ENCODE measurements at places on chromosomes 5 and 9.

DNA sequence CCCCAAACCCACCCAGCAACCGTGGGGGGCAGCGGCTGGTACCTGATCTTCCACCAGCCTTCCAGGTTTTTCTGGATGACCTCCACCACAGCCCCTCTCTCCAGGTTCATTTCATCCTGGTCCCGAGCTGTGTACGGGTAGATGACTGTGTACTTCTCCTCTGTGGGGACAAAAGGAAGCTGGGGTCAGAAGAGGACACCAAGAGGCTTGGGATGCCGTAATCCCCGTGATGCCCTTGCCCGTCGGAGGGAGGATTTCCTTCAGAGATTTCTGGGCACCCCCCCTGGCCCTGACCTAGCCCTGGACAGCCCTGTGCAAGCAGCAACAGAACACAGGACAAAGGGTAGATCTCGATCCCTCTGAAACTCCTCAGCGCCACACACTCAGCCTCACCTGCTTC lies 70.3 kb upstream of the UBTD2 start:
- DNase-seq, result no peak

- DNase-seq, result no peak
Observed at GRCh38 chr9:92706218-92706940, 36.4 kb upstream of the IPPK start.

DNA sequence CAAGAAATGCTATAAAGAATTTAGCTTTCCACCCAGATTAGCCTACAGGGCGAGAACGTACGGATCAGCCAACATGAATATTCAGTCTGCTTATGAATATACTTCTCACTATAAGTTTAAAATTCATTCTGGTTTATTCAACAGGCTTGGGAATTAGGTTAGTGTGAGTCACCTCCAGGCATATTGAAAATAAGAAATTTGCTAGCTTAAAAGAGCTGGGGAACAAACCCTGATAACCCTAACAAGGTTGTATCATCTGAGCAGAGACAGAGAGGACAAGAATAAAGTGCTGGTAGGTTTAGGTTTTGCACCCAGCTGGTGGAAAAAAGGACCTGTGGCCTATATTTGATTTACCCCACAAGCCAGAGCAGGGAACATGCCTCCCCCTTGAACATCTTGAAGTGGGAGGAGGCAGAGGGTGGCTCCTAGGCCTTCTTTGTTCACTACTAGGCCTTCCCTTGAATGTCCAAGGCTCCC lies 12.3 kb downstream of the FNBP1 start:
- no peak for DNase-seq

DNA sequence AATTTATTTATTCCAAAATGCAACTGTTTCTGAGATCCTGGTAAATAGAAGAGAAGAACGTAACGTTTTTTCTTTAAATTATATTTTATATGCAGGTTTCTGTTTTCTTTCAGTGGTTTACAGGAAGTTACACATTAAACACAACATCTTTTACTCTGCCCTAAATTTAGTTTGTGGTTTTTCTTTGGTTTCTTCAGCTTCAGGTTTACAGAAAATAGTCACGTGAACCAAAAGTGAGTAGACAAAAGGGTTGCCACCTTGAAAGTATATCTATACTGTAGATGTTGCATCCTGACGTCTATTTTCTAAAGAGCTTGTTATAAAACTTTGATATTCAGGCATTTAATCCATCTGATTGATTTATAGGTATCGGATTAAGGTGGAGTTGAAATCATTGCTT lies 1236.6 kb downstream of the MAT2B start:
- DNase-seq, result no peak

GRCh38 chr5:151970885-151971284 lies 46.2 kb upstream of the GLRA1 start:
- no peak for DNase-seq

DNA sequence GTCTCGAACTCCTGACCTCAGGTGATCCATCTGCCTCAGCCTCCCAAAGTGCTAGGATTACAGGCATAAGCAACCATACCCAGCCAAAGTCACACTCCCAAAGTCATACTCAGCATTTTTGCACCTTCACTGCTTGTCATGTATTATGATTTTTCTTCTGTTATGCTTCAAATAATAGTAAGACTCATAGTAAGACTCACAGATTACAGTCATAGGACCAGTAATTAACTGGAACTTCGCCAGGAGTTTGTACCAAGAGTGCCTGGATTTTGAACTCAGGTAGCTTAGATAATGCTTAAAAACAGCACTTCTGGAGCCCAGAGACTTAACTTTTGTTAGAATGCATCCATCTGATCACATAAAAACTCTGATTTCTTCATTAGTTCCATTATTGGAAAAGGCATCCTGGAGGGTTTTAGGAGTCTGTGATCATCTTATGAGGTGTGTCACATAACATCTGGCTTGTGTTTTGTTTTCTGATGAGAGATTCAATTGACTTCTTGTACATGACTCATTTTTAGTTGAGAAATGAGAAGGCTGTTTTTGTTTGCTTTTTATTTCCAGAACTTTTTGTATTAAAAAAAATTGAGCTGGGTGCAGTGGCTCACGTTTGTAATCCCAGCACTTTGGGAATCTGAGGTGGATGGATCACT lies 131.5 kb downstream of the ADAMTS19 start:
- DNase-seq, result no peak

- DNase-seq, result peak; percentile 41
Observed at GRCh38 chr9:98074115-98074990, 17.8 kb downstream of the NANS start.

- no peak for DNase-seq
Observed at GRCh38 chr9:105114964-105115728, 129.3 kb upstream of the SLC44A1 start.

Measured in stimulated activated CD4-positive, alpha-beta T cell treated with anti-CD3 and anti-CD28 coated beads, Interleukin-1b, Interleukin-23, amount 100 ng/mL, for 1 hour (primary cell).